ENCODE measurements at places on chromosomes 12 and 14.
A peak's percentile ranks its signal among the peaks of the same experiment; 100 is the strongest.

- no peak for DNase-seq
These were observed 88.3 kb downstream of the BCL11B start for GRCh38 chr14:99183716-99184115.

DNA sequence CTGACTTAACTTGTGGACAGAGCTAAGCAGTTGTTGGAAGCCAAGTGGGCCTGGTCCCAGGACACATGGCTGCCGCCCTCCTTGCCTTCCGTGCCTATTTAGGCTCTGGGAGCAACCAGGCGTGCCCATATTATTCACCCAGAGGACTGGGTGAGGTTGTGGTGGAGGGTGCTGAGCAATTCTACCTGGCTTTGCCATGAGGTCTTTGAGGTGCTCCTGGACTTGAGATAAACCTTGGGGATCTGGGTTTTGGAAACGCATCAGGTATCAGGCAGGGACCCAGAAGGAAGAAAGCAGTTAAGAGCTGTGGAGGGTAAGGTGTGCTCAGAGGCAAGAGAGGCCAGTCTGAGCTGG, 60.1 kb downstream of the EMP1 start:
- DNase-seq: no peak

DNA sequence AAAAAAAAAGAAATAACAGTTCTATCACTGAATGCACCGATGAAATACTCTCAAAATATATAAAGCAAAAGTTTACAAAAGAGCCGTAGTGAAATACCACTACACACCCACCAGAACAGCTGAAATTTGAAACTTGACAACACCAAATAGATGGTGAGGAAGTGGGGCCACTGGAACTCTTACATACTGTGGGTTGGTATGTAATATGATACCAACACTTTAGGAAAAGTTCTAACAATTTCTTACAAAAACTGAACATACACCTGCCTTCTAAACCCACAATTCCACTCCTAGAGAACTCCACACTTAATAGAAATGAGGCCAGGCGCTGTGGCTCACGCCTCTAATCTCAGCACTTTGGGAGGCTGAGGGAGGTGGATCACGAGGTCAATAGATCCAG, 14.1 kb downstream of the EIF5 start:
- DNase-seq: no peak

- no peak for DNase-seq
These were observed 340.9 kb downstream of the BCL11B start for GRCh38 chr14:98931126-98931525.

DNA sequence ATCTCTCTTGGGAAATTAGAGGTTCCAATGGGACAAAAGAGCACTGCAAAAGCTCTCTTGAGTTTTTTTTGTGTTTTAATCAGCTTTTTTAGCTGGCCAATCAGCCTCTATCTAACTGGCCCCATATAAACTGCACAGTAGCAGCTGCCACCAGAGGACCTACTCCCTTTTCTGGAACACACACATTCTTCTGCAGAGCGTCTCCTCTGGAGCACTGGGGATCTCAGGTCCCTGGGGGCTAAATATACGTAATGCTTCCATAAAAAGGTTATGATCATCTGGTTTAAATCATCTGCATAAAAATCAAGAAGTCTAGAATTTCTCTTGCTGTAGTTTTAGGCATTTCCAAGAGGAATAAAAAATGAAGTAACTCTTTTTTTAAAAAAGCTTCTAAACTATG, 32.3 kb downstream of the TSPAN8 start:
- no peak for DNase-seq

DNA sequence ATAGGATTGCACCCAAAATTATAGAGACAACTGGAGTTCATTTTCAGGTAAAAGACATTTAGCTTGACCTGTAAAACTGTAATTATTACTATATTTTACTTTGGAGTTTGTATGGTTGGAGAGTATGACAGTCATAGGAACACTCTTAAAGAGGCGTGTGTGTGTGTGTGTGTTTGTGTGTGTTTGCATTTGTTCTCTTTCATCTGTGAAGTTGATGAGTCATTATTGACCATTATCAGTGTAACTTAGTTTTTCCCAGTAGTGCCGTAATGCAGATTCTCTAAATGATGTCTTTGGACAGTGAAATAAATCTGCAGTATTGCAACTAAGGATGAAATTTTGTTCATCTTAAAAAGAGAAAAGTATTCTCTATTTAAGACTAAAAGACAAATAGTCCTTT, 13.0 kb downstream of the WASHC4 start:
- DNase-seq: no peak

GRCh38 chr12:121404734-121405133, 4.8 kb downstream of the RNF34 start:
- peak; percentile 29 for DNase-seq

DNA sequence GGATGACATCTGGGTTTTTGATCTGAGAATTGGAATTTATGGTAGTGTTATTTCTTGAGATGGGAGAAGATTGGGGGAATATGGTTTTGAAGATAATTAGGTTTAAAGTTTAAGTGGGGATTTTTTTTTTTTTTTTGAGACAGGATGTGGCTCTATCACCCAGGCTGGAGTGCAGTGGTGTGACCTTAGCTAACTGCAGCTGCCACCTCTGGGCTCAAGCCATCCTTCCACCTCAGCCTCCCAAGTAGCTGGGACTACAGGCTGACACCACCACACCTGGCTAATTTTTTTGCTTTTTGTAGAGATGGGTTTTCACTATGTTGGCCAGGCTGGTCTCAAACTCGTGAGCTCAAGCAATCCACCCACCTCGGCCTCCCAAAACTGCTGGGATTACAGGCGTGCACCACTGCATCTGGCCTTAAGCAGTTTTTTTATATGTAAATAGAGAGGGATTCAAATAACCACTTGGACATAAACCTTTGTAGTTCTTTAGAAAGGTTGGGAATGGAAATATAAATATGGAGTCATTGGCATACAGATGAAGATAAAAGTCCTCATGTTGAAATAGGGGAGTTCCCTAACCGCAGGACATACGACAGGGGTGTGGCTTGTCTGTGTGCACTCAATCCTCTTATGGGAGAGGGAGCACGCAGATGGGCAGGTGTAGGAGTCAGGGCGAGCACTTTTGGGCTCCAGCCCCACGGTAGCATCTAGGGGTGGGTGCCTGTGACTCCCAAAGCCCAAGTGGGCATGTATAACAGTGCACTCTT, 4.7 kb downstream of the LIN52 start:
- no peak for DNase-seq

GRCh38 chr12:24206621-24207020, 257.2 kb upstream of the SOX5 start:
- DNase-seq: no peak

DNA sequence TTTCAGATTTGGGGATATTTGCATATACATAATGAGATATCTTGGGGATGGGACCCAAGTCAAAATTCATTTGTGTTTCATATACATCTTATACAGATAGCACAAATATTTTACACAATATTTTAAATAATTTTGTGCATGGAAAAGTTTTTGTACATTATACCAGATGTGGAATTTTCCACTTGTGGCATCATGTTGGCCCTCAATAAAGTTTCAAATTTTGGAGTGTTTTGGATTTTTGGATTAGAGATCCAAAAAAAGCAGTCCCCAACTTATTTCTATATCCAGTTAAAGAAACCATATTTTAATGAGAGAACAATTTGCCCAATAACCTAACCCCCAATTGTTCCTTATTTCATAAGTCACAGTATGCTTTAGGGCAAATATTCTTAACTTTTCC, 4.5 kb downstream of the GNPNAT1 start:
- no peak for DNase-seq

DNA sequence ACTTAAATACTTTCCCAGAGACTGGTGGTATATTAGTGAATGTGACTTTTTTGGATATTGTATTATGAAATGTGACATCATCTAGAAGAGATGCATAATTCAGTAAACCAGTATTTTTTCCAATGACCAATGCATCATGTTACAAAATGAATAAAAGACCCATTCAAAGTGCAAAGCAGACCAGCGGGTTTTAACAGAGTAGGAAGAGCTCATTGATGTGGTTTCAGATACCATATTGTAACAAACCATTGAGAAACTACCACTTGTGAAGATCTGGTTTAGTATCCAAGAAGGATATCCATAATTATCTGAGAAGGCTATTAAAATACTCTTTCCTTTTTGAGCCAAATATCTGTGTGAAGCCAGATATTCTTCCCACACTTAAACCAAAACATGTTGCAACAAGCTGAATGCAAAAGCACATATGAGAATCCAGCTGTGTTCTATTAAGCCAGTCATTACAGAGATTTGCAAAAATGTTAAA, 47.7 kb downstream of the MVK start:
- peak; percentile 27 for DNase-seq

- DNase-seq: no peak
These were observed 45.0 kb upstream of the IQSEC3 start for GRCh38 chr12:21301-22189.

DNA sequence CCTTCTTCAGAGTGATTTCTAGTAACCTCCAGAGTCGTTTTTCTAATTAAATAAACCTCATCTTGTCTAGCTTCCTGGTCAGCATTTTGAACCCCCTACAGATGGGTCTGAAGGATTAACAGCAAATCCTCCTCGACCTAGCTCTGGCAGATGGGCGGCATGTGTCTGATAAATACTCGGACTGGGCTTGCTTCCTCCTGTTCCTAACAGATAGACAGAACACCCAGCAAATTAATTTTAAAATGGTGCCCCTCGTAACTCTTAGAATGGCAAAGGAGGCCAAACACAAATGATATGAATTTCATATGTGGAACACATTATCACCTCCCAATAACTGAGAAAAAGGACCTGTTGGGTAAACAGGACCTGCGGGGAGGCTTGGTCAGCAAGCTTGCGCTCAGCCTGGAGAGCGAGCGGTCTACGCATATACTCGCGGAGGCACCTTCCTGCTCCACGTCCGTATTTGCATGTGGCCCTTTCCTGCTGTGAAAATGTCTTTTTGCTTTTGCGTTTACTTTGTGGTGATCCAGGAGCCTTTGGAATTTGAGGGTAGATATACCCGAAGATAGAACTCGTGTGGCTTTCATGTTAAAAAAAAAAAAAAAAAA, 79.6 kb downstream of the OTX2 start:
- no peak for DNase-seq

DNA sequence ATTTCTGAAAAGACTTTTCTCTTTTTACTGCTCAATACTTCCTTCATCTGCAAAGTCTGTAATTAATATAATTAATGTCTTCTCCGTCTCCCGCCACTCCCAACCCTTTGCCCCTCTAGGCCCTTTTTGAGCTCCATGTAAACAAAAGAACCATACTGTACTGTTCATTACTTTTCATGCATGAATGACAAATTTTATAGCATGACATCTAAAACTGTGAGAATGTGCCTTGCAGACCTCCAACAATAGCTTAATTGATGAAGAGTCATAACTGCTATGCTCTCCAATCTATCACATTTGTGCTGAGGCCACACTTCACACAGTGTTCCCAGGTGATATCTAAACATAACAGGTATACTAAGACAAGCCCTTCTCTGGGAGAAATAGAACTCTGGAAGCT, 1122.7 kb upstream of the ATXN7L3B start:
- no peak for DNase-seq

DNA sequence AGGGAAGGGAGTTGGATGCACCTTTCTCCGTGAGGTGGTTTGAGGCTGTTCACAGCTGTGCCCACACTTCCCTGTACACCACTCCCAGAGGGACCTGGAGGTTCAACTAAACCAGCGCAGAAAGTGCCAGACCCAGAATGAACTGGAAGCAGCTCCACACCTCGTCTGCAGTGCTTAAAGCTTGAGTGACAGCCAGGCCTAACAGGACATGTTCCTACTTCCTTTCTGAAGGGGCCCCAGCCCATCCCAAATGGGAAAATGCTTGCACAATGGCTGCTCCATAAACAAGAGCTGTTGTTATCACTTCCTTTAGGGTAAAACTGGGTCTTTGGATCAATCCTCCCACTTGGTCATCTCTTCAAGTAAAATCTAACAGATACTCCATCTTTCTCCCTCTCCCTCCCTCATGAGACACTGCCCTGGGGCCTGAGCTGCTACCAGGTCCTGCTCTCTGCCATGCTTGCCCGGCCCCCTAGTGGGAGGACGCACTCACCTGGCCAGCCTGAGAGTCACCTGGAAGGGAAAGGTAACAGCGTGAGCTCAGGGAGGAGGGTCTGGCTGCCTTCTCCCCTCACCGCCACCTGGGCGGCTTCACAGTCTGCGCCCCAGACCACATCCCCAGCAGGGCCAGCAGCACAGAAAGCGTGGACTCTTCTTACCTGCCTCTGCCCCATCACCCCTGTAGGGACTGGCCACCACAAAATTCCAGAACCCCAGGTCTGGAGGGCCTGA, 33.5 kb downstream of the ISCA2 start:
- no peak for DNase-seq

GRCh38 chr12:55314043-55314442, at the start of gene OR6C1:
OR6C1 (plus strand) TSS chr12:55314343; CDS start chr12:55320600, 6,257 bp downstream.
- DNase-seq: no peak

GRCh38 chr12:45727980-45728629, 1.4 kb upstream of the ARID2 start:
- DNase-seq: no peak

GRCh38 chr12:6840761-6841515, at the start of gene GNB3:
GNB3 (plus strand) TSS chr12:6840925; CDS start chr12:6841288, 363 bp downstream.
- DNase-seq: no peak

DNA sequence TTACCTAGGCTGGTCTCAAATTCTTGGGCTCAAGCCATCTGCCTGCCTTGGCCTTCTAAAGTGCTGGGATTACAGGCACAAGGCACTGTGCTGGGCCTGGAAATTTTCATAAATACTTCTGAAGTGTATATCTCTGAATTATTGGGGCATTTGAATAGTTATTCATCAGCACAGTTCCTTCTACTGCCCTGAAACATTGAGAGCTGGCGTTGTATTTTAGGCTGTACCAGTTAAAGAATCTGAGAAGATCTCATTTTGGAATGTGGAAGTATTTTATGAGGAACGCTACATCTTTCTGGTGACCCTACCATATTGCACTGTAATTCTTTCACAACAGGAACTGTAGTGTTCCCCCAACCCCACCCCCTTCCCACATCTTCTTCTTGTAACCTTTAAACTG, 349.0 kb upstream of the RGS6 start:
- no peak for DNase-seq

DNA sequence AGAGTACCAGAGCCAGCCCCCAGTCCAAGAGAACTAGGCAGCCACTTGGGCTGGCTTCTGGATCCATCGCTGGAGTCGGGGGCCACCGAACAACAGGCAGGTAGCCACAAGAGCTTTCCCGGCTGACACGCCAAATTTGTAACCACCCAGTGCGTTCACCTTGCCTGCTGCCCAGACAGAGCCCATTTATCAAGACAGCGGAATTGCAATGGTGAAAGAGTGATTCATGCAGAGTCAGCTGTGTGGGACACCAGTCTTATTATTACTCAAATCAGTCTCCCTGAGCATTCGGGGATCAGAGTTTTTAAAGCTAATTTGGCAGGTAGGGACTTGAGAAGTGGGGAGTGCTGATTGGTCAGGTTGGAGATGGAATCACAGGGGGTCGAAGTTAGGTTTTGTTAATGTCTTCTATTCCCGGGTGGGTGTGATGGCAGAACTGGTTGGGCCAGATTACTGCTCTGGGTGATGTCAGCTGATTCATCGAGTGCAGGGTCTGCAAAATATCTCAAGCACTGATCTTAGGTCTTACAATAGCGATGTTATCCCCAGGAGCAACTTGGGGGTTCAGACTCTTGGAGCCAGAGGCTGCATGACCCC, 64.3 kb downstream of the PDE6H start:
- no peak for DNase-seq

GRCh38 chr14:31965071-31965734, 111.9 kb upstream of the ARHGAP5 start:
- DNase-seq: no peak

GRCh38 chr12:47023953-47024352, 55.5 kb upstream of the PCED1B start:
- DNase-seq: no peak

- DNase-seq: no peak
These were observed 113.5 kb downstream of the GCH1 start for GRCh38 chr14:54789166-54789565.
